ENCODE measurements at places on chromosomes 2 and 18. TPM values are rescaled to one million over a fixed set of nuclear protein-coding genes. Genes with fewer than 3 reads are reported as not detected.

Gene SLC14A1
- not detected for total RNA-seq

Gene NCKAP5
- 0.83 TPM for total RNA-seq

Gene RAD51AP2
- total RNA-seq = not detected

Gene ERBB4
- not detected for total RNA-seq

Gene BCL2
- 0.56 TPM for total RNA-seq

Gene SCN3A
- not detected for total RNA-seq

Gene C18orf54
- total RNA-seq = 2.8 TPM

Gene C1GALT1C1L
- 2.3 TPM for total RNA-seq

Gene IL36B
- not detected for total RNA-seq

Gene MTCL1
- total RNA-seq = 55.6 TPM

Gene MARCHF4
- 25.5 TPM for total RNA-seq

Gene C2orf66
- not detected for total RNA-seq

Gene GPD2
- 19.4 TPM for total RNA-seq

Gene PTCD3
- 111 TPM for total RNA-seq

Gene FAM124B
- not detected for total RNA-seq

Gene FAM110C
- total RNA-seq = 0.21 TPM
